ENCODE measurements at places on chromosomes 1 and 21.

- DNase-seq = no peak
These were observed 32.0 kb downstream of the PTGFRN start for GRCh38 chr1:116941670-116942069.

DNA sequence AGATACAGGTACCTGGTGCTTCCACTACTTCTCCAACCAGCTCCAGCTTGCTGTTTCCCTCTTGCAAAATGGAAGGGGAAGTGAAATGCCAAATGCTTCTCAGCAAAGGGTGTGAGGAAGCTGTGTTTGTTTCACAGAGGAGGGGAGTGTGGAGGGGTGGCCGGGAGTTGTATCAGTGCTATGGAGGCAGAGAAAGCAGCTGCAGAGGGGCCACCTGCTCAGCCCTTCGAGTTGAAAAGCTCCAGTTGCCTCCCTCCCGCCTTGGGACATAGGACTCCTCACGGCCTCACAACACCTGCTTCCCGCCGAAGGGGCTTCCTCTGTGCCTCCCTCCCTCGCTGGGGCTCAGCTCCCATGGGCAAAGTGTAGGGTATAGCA, 12.1 kb upstream of the LINGO4 start:
- DNase-seq = no peak

GRCh38 chr1:40905061-40905460, 42.9 kb upstream of the CITED4 start:
- DNase-seq = no peak

GRCh38 chr1:214463596-214463995, 87.8 kb downstream of the PTPN14 start:
- no peak for DNase-seq

- DNase-seq = no peak
These were observed 191.2 kb upstream of the GREM2 start for GRCh38 chr1:240803151-240803550.

DNA sequence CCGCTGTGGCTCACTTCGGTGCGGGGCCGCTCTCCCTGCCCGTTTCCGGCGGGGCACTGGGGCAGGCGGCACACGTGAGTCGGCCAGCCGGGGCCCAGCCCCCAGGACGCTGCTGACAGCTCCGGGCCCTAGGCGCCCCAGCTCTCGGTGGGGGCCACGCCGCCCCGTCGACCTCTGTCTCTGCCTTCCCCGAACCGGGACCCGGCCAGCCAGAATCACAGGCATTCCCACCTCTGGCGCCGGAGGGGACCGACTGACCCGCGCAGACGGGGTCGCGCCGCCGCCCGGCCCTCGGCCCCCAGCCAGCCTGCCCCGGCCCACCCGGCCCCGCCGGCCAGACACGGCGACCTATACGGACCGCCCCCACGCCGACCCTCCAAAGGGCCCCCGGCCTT, 755 bp downstream of the SCMH1 start:
- DNase-seq = peak; percentile 21

DNA sequence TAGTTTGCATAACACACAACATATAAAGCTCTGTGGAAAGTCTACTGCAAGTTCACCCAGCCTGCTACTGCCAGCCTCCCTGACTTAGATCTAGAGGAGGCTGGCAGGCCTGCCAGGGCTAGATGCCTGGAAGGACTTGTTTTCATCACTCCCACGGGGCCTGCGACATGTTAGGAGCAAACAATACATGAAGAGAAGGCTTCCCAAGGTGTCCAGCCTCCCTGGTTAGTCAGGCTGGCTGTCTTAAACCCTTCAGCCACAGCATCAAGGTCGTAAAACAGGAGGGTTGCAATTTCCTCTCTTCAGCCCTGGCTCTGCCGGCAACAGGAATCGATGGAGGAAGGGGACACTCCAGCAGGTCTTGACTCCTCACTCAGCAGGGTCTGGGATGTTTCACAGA, 104.5 kb downstream of the NGF start:
- no peak for DNase-seq

GRCh38 chr1:53918343-53918742, 24.4 kb downstream of the DIO1 start:
- DNase-seq = no peak

DNA sequence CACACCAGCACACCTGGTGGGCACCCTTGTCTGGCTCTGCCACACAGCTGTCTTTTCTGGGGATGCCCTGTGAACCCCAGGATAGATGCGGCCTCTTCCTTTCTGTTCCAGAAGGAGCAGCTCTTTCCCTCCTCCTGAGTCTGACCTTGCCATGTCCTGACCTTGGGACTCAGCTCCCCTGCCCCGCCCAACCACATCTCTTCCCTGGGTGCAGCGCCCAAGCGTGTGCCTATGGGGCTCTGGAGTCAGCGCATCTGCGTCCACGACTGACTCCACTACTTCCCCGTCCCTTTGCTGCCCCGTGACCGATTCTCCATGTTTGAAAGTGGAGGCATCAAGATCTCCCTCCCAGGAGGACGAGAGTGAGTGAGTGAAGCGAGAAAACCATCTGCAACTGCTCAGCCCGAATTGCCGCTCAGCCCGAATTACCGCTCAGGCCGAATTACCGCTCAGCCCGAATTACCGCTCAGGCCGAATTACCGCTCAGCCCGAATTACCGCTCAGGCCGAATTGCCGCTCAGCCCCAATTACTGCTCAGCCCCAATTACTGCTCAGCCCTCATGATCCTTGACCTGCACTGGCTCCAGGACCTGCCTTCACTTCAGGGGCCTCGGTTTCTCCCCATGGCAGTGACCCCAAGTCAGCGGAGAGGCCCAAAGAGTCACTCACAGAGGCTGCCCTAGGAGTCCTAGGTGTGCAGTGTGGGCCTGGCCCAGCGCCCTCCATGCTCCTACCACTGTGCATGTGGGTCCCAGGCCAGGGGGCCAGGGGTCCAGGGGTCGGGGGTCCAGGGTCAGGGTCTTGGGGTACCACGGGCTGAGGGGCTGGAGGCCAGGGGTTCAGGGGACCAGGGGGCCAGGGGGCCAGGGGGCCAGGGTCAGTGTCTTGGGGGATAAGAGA, 18.6 kb upstream of the TTC34 start:
- DNase-seq = no peak

GRCh38 chr1:95126846-95127245, 9.7 kb downstream of the TLCD4 start:
- no peak for DNase-seq

DNA sequence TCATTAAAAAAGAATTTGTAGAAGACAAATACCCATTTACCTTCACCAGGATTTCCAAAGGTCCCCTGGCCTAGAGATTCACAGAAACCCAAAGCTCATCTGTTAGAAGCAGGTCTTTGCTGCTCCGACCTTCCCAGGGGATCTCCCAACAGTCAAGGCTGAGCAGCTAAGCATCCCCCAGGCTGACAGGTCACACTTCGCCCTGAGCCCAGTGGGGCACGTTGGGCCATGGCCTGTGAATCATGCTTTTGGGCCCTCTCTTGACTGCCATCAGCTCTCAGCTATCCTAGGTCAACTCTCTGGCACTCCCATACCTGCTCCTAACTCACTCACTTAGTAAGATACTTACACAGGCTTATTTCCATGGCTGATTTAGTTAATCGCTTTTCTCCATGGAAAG, 157.7 kb downstream of the DSCAM start:
- no peak for DNase-seq

DNA sequence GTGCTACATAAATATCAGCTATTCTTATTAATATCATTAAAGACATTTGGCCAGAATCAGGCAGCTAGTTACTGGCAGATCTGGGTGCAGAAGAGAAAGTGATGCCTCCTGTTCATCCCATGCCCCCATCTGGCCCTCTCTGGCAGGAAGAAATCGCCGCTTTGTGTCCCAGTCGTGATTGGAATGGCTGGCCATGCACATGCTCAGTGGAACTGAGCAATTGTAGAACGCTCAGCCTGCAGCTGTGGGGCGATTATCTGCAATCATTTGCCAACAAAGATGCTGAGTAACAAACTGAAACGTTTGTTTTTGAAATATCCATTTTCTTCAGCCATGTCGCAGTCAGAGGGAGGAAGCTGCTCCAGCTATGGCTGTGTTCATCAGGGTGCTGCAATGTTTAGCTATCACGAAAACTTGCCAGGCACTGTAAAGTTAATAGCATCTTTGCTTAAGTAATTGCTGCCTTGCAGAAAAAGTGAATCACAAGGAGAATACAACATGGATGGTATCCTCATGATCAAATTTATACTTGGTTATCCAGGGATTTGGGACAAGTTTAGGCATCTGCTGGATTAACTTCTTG, 36.5 kb downstream of the NGF start:
- DNase-seq = no peak

GRCh38 chr1:8010080-8010664, 15.9 kb downstream of the ERRFI1 start:
- no peak for DNase-seq

DNA sequence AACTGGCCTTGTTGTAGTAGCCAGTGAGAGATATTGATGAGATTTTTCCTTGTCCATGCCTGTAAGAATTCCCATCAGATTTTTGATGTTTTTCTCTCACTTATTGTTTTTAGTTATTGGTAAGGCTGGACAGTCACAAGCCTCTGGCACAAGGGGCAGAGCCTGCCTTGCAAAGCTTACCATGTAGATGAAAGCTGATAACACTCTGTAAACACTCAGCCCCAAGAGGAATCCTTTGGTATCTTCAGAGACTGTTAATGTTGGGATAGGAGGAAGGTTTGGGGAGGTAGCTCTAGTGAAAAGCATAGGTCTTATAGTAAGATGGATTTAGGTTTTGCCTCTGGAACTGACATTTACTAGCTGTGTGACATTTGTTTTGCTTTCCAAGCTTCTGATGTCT, 37.7 kb downstream of the MARK1 start:
- DNase-seq = no peak

DNA sequence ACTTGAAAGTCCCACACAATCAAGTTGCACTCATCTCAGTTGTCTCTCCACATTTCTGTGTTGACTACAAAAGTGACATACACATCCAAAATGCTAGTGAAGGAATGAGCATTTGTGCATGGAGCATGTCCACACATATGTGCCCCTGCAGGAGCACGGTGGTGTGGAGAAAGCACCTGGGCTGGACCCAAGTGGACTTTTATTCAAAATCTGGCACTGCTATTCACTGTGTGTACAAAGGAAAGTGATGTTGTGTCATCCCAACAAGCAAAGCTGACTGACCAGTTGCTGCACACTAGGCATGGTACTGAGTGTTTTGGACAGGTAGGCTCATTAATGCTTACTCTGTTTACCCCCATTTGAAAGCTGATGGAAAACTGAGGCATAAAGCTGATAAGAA, 19.3 kb downstream of the CEP104 start:
- no peak for DNase-seq

DNA sequence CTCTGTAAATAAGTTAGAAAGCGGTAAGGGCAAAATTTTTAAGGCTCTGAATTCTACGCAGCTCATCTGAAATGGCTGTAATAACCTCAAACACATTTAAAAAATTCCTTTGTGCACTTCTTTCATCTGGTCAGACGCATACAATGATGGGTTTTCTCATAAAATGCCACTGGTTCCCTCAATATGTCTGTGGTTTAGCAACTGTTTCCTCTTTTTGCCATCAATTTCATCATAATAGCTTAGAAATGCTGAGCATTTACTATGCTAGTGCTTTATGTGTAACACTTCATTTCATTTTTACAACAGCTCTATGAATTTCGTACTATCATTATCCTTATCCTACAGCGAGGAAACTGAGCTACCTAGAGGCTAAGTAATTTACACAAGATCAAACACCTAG, 35.3 kb upstream of the DMRTA2 start:
- DNase-seq = no peak

DNA sequence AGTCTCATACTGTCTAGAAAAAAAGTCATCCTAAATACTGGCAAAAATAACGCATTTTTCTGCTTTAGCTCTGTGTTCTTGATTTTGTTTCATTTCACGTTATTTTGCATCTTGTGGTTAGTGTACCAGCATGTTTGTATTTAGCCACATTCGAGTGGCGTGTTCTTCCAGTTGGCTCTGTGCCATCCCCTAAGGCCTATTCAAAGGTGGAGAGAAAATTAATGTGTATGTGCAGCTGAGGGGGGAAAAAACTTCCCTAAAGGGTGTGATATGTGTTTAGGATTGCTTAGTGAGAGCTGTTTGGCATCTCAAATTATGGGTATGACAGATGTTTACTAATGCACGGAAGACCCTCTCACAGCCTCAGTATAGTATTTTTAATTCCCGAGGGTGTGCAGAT, 12.1 kb downstream of the DNAJC16 start:
- no peak for DNase-seq

- no peak for DNase-seq
These were observed 68.7 kb upstream of the LRIF1 start for GRCh38 chr1:111032295-111032897.

GRCh38 chr1:169018751-169019150, 87.7 kb upstream of the ATP1B1 start:
- DNase-seq = no peak

GRCh38 chr1:199308349-199308846, 669.6 kb downstream of the PTPRC start:
- no peak for DNase-seq

- no peak for DNase-seq
These were observed 61.6 kb upstream of the RUNX3 start for GRCh38 chr1:24991697-24992096.

DNA sequence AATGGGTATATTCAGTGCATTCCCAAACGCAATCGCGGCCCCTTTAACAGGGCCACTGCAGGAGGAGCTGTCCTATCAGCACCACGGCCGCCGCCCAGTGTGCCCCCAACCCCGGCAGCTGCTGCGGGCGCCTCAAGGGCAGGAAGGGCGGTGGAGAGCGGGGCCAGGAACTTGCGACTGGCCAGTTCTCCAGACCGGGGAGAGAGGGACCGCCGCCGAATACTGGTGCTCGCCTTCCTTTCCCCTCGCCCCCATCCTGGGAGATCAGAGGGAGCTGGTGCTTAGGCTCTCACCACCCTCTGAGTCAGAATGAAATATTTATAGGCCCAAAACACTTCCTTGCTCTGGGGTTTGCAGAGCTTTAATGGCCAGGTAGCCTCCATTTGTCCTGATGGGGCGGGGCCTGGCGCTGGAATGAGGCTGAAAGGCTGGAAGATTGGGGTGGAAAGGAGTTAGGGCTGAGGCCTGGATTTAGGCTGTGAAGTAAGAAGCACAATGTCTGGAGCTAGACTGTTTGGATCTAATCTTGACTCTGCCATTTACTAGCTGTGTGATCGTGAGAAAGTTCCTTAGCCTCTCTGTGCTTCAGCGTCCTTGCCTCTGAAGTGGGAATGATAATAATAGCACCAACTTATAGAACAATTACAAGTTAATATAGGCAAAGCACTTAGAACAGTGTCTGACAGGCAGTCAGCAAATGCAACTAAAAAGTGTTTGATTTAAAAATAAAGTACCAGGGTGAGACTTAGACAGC, 75.5 kb downstream of the NAV1 start:
- no peak for DNase-seq

DNA sequence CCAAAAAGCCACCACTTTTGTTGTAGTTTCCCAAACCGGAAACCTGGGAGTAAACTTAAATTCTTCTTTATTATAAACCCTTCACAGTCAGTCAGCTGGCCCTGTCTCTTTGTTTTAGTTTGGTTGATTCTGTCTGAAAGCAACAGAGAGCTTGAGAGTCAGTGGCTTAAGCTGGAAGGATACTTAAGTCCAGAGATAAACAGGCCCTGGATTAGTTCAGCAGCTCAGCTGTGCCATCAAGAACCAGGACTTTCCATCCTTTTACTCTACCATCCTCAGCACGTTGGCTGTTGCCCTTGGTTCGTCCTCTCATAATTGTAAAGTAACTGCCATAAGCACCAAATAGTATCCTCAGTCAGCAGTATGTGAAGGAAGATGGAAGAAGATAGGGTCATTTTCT, 4.5 kb downstream of the DESI2 start:
- no peak for DNase-seq

- no peak for DNase-seq
These were observed 49.8 kb downstream of the KCNJ15 start for GRCh38 chr21:38306433-38307141.
